ENCODE measurements at places on chromosomes 11 and 22.

DNA sequence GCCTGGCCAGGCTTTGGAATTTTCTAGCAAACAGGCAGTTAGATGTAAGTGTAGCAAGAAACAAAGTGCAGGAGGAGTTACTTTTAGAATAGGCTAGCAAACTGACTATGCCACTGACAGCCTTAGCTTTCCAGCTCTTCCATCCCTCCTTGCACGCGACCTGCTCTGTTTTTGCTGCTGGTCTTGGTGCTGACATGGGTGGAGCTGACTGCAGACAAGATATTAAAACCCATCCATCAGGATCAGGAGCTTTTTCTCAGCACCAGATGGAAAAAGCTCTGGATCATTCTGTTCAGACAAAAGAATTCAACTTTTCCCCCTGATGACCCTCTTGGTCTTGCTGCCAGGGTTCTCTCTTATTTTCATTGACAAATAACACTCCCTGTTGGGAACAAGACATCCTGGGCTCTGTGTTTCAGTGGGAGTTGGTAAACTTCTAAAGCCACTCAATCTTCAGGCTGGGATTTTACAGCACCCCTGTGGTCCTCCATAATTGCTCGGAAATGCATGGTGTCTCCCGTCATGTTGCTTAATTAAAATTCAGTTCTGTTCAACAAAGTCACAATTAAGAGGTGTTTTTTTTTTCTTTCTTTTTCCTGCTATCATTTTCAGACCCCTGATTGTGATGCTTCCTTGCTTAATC is 240.0 kb upstream of the LARGE1 start:
- DNase-seq: no peak

DNA sequence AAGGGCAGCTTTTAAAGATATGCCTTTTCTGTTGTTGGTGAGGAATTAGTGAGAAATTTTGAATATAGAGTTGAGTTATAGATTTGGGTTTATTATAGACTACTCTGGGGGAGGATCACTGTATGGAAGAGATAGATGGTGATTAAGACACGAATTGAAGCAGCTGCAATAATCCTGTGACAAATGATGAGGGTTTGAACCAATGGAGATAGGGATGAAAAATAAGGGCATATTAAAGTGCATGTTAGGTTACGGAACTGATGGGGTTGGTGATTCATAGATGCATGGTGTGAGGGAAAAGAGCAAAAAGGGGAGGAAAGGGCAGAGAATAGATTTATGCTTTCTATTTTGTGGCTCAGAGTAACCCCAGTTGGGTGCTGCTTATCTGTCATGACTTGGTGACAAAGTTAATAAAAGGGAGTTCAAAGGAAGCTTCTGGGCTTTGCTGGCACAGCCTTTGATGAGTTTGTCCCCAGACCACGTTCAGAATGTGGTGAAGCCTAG is 11.8 kb downstream of the C11orf87 start:
- DNase-seq: no peak

DNA sequence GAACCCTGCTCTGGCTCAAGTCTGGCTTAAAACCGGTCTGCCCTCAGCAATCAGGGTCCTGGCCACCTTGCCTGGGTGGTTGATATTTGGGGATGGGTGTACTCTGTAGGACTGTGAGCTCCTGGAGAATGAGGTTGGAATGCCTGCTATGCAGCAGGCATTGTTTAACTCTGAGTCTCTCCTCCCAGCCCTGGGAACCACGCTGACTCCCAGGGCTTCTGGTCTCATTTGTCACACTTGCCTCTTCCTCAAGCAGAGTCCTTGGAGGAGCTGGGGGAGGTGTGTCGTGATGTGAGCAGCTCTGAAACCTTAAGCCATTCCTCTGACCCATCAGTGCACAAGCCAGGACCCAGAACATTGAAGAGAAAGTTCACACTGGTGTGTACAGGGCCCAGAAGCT is 340.1 kb downstream of the MN1 start:
- peak; percentile 79 for DNase-seq

GRCh38 chr11:44268614-44269080 is 41.3 kb downstream of the ALX4 start:
- no peak for DNase-seq

DNA sequence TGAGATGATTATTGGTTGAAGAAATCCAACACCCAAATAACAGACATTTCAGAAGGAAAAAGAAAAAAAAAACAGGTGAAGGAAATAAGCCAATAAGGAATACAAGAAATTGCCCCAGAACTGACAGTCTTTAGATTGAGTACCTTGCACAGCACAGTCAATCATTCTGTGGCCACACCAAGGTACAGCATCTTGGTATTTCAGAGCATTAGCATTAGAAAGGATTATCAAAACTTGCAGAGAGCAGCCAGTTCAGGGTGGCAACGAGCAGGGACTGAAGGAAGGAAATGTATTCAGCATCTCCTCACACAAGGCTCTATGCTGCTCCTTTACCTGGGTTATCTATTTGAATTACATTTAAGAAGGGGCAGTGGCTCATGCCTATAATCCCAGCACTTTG is 2.1 kb downstream of the ADA2 start:
- DNase-seq: no peak

DNA sequence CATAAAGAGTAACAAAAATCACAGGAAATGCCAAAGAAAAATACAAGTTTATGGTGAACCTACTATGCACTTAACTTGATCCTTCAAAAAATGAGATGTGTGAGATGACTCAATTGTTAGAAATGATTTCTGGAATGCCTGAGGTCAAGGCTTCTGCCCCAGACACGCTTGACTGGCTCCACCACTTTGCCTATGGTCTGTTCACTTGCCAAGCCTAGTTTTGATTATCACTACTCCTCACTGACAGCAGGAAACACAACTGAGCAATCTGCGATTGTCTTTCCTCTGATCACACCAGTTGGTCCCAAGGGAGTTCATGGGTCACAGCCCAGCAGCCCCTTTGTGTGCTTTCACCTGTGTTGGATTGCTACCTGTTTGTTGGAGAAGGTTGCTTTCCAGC is 20.6 kb upstream of the PRDM10 start:
- DNase-seq: peak; percentile 86

- peak; percentile 16 for DNase-seq
Measured at GRCh38 chr11:69896250-69896649, 77.0 kb upstream of the FGF3 start.

DNA sequence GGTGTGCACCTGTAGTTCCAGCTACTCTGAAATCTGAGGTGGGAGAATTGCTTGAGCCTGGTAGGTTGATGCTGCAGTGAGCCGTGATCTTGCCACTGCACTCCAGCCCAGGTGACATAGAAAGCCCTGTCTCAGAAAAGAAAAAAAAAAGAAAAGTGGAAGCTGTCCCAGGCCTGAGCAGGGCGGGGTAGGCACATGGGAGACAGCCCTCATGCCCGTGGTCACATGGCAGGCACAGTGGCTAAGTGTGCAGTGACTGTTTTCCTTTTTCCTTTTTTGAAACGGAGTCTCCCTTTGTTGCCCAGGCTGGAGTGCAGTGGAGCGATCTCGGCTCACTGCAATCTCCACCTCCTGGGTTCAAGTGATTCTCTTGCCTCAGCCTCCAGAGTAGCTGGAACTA is 7.8 kb downstream of the OTUB1 start:
- no peak for DNase-seq

DNA sequence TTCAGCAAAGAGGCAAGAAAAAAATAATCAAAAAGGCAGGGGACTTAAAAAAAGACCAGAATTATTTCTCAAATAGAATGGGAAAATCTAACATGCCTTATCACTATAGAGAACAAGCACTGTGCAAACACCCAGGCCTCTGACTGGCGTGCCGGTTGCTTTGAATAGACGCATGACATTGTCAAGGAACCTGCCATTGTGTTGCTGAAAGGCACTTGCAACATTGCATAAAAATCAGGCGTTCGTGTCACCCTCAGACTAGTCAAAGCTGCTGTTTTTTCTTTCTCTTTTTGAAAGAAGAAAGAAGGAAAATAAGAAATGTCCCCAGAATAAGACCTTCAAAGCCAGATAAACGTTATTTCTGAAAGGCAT is 549.3 kb upstream of the CADM1 start:
- no peak for DNase-seq

- DNase-seq: no peak
Measured at GRCh38 chr11:67486481-67487195, 3.8 kb downstream of the AIP start.

- DNase-seq: peak; percentile 39
Measured at GRCh38 chr11:34495724-34496377, 17.7 kb downstream of the ELF5 start.

DNA sequence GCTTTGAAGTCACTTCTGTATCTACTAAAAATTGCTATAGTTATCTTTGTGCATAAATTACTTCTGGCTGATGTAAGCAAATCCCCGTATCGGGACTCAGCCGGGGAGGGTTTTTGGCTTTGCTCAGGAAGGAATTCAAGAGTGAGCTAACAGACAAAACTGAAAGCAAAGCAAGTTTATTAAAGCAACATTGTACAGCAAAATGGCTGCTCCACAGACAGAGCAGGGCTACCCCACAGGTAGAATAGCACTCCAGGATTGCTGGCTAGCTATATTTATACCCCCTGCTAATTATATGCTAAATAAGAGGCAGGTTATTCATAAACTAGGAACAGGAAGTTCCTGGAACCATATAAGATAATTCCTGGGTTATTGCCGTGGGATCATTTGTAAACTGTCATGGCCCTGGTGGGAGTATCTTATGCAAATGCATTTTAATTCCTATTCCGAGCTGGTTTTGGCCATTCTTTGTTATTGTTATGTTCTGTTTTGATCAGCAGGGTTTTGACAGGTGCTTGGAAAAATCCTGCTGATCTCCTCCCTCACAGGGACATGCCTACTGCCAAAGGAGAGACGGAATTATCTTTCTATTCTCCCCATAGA is 15.2 kb downstream of the MIF start:
- no peak for DNase-seq

DNA sequence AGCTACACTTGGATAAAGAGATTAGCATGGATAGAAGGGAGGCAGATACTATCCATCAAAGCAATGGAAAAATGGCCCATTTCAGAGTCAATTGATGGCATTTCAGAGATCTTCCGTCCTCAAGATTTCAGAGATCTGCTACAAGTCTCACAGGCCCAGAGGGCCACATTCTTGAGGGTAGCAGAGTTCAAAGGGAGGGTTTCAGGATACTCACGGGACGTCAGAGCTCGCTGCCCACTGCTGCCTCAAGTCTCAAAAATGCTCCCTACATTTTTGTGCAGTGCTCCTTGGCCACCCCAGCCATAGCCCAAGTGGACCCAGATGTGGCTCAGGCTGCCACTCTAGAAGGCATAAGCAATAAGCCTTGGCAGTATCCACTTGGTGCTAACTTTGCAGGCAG is 24.9 kb downstream of the RTL6 start:
- no peak for DNase-seq

DNA sequence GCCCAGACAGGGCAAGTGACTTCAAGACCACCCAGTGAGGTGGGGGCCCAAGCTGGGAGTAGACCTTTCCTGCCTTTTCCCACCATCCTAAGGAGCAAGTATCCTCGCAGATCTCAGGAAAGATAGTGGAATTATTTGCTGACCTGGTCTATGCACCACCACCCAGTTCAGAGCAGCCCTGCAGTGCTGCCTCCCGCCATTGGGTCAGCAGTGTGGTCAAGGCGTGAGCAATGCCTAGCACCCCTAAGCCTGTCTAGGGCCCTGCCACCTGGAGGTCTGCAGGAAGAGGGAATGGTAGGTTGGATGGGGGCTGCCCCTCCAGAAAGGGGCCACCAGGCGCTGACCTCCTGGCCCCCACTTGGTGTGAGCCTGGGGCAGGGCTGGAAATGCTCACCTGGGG is 6.5 kb downstream of the MTFP1 start:
- no peak for DNase-seq

- no peak for DNase-seq
Measured at GRCh38 chr11:90453525-90453924, 230.7 kb upstream of the CHORDC1 start.

- no peak for DNase-seq
Measured at GRCh38 chr11:3723014-3723708, 52.0 kb upstream of the CHRNA10 start.

- DNase-seq: no peak
Measured at GRCh38 chr22:19879992-19880785, 25.5 kb upstream of the GNB1L start.

- peak; percentile 80 for DNase-seq
Measured at GRCh38 chr22:25235547-25236290, 16.3 kb downstream of the CRYBB2 start.

- DNase-seq: no peak
Measured at GRCh38 chr11:9250139-9250582, 15.0 kb downstream of the DENND5A start.

DNA sequence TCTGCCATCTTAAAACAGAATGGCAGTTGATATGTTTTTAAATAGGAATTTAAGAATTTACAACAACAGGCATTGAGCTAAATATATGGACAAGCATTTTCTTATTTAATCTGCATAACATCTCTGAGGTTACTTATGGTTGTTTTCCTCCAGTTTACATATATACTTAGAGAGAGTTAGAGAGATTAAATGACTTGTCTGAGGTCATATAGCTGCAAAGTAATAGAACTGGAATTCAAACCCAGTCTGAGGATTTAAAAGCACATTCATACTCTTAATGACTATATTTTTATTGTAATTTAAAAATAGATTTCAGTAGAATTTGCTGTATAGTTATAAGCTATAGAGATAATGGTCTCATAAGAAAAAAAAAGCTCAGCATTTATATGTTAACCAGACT is 81.4 kb upstream of the GRIK4 start:
- no peak for DNase-seq

- DNase-seq: no peak
Measured at GRCh38 chr22:37808294-37808657, 542 bp downstream of the GCAT start.

- no peak for DNase-seq
Measured at GRCh38 chr11:19499999-19500398, 212.6 kb upstream of the NAV2 start.

Data from PC-9 (cell line).